ENCODE measurements at places on chromosomes 6 and 20.

DNA sequence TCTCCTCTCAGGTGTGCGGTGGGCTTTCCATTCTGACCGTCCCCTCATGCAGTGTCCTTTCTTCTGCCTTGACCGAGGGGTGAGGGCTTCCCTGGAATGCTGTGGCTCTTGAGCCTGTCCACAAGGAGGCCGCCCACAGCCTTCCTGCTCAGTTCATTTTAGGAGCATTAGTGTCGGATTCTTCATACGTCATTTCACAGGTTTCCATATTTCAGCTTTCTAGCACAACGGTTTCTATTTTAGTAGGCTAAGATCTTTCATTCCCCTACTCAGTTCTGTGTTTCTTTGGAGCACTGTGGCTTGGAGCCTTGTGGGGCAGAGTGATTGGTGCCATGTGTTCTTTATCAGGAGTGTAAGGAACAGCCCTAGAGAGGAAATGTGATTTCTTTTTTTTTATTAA is 5.5 kb downstream of the PPP1R3G start:
- no peak for DNase-seq

GRCh38 chr6:63858691-63859090 is 223.1 kb downstream of the PHF3 start:
- no peak for DNase-seq

GRCh38 chr20:44219170-44219730 is 8.7 kb upstream of the OSER1 start:
- no peak for DNase-seq

DNA sequence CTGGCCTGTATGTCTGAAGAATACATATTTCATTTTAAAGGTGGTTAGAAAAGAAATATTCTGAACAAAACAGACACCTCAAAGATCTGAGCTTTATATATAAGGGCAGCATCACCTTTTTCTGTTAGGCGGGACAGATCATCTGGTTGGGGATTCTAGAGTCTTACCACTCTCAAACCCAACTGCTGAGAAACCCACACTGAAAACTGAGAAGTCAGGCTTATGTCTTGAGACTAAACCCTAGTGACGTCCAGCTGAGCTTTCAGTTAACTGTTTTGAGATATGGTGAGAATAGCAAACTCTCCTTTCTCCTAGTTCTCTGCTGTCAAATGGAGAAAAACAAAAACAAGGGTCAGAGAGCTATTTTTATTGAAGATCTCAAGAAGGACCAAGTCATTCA is 63.7 kb upstream of the CCN6 start:
- no peak for DNase-seq

DNA sequence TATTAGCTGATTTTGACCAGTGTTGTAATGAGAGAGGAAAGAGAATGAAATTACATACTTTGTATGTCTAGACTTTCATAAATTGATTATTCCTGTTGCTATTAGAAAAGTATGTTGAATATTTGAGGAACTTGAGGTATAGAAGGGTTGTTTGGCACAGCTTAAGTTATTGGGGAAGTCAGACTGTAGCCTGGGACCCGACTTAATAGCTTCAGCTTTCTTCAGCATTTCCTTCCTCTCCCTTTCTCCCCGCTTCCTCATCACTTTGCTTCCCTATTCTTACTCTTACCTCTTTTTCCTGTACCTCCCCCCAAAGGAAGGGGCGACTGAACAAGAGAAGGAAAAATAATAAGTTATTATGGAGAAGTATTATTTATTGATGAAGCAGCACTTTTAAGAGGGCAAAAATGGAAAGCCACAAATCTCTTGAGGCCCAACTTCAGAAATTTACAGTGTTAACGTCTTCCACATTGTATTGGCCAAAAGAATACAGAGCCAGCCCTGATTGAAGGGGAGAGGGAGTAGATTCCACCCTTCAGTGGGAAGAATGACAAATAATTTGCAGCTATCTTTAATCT is 7.4 kb downstream of the SENP6 start:
- DNase-seq, result no peak

DNA sequence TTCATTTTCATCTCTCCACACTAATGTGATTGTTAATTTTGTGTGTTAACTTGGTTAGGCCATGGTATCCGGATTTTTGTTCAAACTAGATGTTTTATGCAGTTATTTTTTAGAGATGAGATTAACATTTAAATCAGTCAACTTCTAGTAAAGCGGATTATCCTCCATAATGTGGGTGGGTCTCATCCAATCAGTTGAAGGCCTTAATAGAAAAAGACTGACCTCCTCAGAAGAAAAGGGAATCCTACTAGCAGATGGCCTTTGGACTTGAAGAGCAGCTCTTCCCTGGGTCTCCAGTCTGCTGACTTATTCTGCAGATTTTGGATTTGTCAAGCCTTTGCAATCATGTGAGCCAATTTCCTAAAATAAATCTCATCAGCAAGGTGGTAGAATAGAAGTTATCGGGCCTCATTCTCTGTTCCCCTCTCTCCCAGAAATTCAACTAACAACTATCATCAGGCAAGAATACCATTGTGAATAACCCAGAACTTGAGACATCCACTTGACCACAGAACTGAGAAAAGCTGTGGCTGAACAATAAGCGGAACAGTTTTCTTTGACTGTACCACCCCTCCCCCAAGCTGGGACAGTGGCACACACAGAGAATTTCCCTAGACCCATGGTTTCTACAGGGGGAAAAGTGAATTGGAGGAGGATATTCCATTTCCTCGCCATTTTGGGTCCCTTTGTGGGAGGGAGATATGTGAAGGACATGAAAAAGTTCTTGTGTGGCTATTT is 323.0 kb downstream of the UTRN start:
- no peak for DNase-seq

- no peak for DNase-seq
These were observed 94.8 kb downstream of the VIP start for GRCh38 chr6:152845421-152845820.

Data from cerebellar cortex (tissue), 1 donor.